Mucosa of descending colon (tissue), 3 donors: ENCODE measurements at places on chromosomes 6 and 20. TPM values are rescaled to one million over a fixed set of nuclear protein-coding genes. Genes with fewer than 3 reads are reported as not detected.

LY6G6D gene
- total RNA-seq: 0.90 TPM

- no peak for DNase-seq
Measured at GRCh38 chr6:72941751-72942150, 283.5 kb downstream of the KHDC1L start.

DNA sequence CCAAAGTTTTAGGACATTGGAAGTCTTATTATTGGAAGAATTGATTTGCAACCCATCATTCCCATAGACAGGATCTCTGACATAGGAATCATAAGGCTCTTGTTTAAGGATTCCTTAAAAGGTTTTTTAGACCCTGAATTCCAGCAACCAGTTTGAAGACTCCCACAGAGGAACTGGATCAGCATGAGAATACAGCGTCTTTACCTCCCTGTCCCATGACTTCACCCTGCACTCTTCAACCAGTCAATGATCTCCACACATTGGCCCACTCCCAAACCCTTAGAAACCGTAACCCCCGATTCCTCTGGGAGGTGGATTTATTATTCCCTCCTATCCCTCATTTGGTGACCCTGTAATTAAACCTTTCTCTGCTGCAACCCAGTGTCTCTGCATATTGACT lies 150.7 kb upstream of the PLCB4 start:
- no peak for DNase-seq

HLA-DRB5 gene
- total RNA-seq: 50.3 TPM

GRCh38 chr6:16929809-16930208 lies 168.5 kb upstream of the ATXN1 start:
- no peak for DNase-seq

GSTA1 gene
- 4.1 TPM for total RNA-seq

DNA sequence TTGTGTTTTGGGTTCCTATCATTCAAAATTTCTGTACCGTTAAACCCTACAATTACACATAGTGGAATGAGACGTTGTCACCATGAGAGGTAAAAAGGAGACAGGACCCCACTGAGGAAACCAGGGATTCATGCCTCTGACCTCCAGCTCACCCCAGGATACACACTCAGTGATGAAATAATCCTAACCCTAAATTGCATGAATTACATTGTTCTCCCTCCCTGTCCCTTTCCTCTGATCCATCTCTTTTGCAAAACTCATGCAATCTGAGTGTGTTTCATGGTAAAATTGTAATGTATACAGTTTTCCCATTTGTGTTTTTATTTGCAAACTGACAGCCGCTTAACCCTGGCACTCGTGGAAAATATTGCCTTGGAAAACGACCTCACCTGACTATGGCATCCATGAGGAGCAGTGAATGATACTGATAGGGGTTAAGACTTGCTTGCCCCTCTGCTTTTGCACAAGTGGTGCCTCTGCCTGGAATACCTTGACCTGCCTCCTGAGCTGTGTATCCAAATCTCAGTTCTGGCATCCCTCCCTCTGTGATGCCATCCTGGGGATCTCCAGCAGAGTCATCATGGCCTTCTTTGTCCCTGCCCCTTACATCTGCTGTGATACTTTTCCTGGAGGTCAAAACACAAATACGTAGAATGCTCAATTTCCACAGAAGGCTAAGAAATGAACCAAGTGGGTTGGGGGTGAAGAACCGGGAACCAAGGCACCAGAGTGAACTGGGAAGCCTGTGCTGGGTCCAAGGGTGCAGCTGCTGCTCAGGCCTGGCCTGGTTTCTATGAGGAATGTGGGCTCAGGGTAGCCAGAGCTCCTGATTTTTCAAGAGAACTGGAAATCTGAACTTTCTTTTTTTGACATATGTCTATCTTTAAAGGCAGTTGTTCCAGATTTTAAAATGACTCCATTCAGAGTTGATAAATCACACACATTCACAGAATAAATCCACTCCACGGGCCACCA lies 211.6 kb upstream of the ZNF217 start:
- DNase-seq: no peak

DNA sequence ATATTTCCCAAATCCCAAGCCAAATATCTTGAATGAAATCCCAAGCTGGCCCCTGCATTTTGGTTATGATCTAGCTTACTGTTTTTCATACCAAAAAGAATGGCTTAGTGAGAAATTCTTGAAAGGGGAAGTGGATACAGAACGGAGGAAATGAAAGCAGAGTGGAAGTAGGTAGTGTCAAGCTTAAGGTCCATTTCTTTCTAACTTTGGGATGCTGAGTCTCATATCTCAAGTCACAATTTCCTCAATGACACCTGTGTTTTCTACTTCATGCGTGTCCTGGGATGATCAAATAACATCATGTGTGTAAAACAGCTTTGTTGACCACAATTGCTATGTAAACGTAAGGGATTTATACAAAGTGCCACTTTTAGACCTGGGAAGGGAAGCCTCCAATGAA lies 238.8 kb upstream of the SLC35B3 start:
- no peak for DNase-seq
